Left ventricle myocardium inferior (tissue), 1 donor: ENCODE measurements at places on chromosomes 2 and 18. TPM values are rescaled to one million over a fixed set of nuclear protein-coding genes. Genes with fewer than 3 reads are reported as not detected.

Gene CCBE1
- total RNA-seq = 3.2 TPM

- DNase-seq = no peak
Measured at GRCh38 chr18:63197246-63197869, 122.2 kb downstream of the BCL2 start.

Gene RGPD5
- 24.7 TPM for total RNA-seq

DNA sequence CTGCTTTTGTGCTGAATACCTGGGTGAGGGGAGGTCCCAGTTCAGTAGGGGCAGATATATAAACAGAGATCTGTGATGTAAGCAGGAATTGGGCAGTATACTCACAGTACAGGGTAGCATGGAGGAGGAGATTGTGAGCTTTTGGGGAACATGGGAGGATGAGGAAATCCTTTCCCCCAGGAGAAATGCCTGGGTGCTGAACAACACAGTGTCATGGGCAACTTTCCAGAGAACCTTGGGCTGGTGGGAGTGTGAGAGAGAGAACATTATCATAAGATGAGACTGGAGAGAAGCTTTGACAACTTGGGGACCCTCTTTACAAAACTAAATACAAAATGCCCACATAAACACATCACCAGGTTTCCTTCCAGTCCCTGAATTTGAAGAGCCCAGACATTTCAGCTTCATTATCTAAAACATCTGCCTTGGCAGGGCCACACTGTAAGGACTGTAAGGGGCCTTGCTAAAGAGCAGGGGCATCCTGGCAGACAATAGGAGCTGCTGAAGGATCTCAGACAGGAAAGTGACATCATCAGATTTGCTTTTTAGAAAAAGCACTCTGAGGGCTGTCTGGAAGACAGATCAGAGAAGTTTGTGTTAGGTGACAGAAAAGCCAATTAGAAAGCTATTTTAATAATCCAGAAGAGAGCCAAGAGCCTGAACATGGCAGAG, 303.1 kb upstream of the FBXO11 start:
- DNase-seq = no peak

Gene COL6A3
- 57.1 TPM for total RNA-seq

DNA sequence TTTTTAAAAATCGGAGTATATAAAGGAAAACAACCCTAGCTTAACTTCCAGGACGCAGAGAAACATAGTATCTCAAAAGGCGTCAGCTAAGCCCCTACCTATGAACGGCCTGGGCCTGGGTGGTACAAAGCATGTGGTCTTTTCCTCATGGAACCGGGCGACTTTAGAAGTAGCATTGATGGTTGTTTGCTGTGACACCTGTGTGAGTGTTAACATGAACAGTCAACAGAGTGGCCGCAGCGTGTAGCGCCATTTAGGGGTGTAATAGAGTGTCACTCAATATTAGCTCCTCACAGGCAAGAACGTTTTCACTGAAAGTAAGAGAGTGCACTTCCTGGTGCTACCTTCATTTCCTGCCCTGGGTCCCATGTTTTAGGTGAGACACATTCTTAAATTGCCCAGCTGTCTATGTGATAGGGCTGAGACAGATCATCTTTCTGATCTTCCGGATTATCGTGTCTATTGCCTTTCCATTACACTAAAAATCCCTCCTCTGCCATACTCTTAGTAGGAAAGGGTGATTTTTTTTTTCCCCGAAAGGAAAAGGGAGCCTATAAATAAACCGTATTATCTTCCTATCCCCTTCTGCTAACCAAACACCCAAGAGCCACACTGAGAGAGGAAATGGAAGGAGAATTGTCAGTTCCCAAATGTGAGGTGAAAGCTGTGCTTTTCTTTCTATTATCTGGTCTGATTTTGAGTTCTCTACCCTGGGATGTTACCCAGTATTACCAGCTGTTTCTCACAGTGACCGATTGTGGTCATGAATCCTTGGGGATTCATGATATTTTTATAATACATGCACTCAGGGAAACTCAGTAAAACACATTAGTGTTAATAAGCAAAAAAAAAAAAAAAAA, 1.3 kb downstream of the GORASP2 start:
- no peak for DNase-seq

GRCh38 chr18:56269958-56270357, 368.4 kb downstream of the TXNL1 start:
- no peak for DNase-seq

- DNase-seq = no peak
Measured at GRCh38 chr2:70532244-70532935, 21.2 kb downstream of the TGFA start.

- no peak for DNase-seq
Measured at GRCh38 chr2:38037325-38037724, 38.6 kb downstream of the CYP1B1 start.

DNA sequence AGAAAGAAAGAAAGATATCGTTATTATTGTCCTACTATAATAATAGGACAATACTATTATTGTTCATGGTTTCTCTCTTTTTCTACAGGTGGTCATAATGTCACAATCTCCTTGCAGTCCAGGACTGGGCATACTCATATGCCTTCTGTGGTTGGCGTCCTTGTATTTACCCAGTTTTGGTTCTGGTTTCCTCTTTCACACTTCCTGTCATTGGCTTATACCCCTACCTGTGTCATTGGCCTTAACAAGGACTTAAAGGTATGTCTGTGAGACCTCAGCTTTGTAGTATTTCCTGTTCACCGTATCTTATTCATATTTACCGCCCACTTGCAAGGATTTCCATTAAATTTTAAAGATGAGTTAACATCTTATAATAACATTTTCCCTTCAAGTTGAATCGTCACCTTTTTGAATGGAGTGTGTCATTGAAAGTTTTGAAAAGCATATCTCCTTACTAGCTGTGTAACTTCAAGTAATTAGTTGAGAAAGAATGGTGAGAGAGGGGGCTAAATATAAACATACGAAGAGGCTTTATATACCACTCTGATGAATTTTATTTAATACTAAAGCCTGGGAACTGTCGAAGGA, 36.5 kb upstream of the HTR2B start:
- no peak for DNase-seq

DNA sequence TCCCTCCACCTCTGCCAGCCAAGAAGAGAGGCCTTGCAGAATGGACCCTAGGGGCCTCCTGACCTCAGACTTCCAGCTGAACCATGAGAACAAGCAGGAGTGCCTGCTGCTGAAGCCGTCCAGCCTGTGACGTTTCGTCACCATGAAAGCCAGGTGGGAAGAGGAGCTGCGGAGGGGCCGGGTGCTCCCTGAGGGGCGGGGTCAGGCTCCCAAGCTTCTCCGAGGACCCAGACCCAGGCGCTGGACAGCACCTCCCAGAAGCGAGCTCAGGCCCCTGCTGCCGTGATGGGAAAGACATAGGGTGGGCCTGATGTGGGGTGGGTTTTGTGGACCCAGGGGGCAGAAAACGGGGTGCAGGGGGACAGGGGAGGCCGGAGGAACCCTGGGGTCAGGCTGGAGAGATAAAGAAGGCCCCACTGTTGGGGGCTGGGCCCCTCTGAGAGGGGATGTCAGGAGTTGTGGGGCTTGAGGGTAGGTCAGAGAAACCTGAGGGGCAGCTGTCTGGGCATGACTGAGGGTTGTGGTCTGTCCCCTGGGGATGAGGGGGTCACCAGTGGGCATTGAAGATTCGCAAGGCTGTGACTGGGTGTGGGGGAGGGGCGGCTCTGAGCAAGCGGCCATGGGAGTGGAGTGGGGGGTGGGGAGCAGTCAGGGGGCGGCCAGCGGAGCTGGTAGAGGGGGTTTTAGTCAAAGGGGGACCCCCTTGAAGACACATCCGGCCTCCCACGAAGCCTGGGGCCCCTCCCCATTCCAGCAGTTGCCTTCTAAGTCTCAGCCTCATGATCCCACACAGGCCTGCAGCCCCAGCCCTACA, 73.4 kb upstream of the ODC1 start:
- DNase-seq = no peak

Gene SERPINB12
- total RNA-seq = not detected

DNA sequence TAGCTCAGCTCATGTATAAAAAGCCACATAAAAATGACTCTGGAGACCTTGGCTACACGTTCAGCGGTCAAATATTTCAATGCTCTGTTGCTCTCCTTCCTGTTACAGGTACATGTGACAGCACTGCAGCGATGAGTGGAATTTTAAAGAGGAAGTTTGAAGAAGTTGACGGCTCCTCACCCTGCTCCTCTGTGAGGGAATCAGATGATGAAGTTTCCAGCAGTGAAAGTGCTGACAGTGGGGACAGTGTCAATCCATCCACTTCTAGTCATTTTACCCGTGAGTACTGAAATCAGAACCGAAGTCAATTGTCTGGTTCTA, 125.4 kb downstream of the CSRNP3 start:
- no peak for DNase-seq

GRCh38 chr2:60602388-60602787, 48.9 kb upstream of the BCL11A start:
- DNase-seq = no peak

Gene ALLC
- total RNA-seq = not detected

Gene CNGA3
- not detected for total RNA-seq

DNA sequence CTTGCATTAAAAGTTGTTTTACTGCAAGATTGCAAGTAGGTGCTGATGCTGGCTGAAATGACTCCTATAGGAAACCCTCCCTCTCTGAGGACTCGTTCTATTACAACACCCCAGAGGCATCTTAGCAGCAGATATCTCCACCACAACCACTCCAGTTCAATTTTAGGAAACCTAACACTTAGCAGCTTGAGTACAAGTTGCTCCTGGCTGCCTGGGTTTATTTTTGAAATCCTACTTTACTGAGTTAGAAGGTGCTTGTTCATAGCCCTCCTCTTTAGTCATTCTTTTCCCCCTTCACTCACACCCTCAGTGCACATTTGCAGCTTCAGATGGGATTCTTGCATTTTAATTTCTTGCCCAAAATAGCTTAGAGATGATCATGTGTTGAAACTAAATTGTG, 111.5 kb downstream of the MTCL1 start:
- DNase-seq = no peak

GRCh38 chr2:238655974-238656722, 191.7 kb upstream of the TWIST2 start:
- no peak for DNase-seq

DNA sequence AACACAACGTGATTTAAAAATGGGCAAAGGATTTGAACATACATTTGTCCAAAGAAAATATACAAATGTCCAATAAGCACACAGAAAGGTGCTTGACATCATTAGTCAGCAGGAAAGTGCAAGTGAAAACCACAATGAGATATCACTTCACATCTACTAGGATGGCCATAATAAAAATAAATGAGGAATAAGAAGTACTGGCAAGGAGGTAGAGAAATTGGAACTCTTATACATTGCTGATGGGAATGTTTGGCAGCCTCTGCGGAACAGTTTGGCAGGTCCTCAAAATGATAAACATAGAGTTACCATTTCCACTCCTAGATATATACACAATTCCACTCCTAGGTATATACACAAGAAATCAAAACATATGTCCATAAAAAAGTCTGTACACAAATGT, 51.0 kb upstream of the PGAP1 start:
- no peak for DNase-seq

Gene SP5
- 0.44 TPM for total RNA-seq

DNA sequence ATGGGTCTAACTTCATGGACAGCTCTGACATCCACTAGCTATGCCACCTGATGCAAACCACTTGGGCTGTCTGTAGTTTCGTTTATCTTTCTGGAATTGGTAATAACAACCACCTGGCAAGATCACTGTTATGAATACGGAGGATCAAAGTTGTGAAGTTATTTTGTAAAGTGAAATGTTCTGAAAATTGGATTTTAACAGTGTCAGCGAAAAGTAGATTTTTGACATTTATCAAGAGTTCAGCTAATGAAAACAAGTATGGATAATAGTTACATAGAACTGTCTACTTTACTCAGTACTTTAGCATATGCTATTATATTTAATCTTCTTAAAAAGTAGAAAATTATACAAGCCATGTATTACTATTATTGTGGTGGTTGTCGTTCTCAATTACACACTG, 813.8 kb downstream of the RNF144A start:
- DNase-seq = no peak

GRCh38 chr2:16687955-16688354, 22.3 kb upstream of the CYRIA start:
- no peak for DNase-seq

GRCh38 chr2:85309699-85310321, 18.0 kb downstream of the TGOLN2 start:
- DNase-seq = no peak

GRCh38 chr2:25453199-25453905, 111.6 kb upstream of the DNMT3A start:
- DNase-seq = no peak

- no peak for DNase-seq
Measured at GRCh38 chr2:33021542-33022227, 74.9 kb downstream of the LTBP1 start.

DNA sequence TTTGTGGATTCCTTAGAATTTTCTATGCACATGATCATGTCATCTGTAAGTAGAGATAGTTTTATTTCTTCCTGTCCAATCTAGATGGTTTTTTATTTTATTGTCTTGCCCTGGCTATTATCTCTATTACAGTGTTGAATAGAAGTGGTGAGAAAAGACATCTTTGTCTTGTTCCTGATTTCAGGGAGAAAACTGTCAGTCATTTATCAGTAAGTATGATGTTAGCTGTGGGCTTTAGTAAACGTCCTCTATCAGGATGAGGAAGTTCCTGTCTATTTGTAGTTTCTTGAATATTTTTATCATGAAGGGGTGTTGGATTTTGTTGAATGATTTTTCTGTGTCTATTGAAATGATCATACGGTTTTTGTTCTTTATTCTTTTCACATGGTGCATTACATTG, 5.3 kb downstream of the PLEKHH2 start:
- DNase-seq = no peak

Gene SCYGR2
- not detected for total RNA-seq

Gene MBOAT2
- 5.3 TPM for total RNA-seq

DNA sequence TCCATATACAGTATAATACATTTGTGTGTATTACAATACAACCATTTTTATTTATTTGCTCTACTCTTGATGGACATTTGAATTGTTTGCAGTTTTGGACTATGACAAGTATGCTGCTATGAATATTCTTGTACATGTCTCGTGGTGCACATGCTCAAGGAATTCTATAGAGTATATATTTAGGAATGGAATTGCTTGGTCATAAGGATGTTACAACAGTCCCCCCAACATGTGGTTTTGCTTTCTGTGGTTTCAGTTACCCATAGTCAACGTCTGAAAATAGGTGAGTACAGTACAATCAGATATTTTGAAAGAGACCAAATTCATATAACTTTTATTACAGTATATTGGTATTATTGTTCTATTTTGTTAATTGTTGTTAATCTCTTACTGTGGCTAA, 24.1 kb upstream of the PLEKHM3 start:
- DNase-seq = no peak
